ENCODE measurements at places on chromosomes 11 and 22. TPM values are rescaled to one million over a fixed set of nuclear protein-coding genes. Genes with fewer than 3 reads are reported as not detected.

The OR51E2 gene
- not detected for total RNA-seq

The ADM gene
- total RNA-seq, result 234 TPM

The MPZL3 gene
- 1.6 TPM for total RNA-seq

The APOBEC3A gene
- 0.75 TPM for total RNA-seq

The TTLL8 gene
- not detected for total RNA-seq

The C11orf97 gene
- total RNA-seq, result not detected

The C11orf16 gene
- not detected for total RNA-seq

The WNT11 gene
- 56.2 TPM for total RNA-seq

The MYO18B gene
- total RNA-seq, result under 0.01 TPM

The KCNJ1 gene
- not detected for total RNA-seq

The C11orf86 gene
- total RNA-seq, result not detected

The USP2 gene
- 1.5 TPM for total RNA-seq

The B4GALNT4 gene
- not detected for total RNA-seq

The THRSP gene
- total RNA-seq, result 24.8 TPM

The SIAE gene
- total RNA-seq, result 12.4 TPM

The CSF2RB gene
- 9.6 TPM for total RNA-seq

The MS4A13 gene
- not detected for total RNA-seq

The RIMBP3C gene
- under 0.01 TPM for total RNA-seq

The TECTA gene
- total RNA-seq, result 0.75 TPM

The TTC12 gene
- 11.0 TPM for total RNA-seq

The FAM180B gene
- 0.82 TPM for total RNA-seq

The PIH1D2 gene
- total RNA-seq, result 1.3 TPM

The GALNT18 gene
- 22.5 TPM for total RNA-seq

The CCDC188 gene
- not detected for total RNA-seq

Data from subcutaneous adipose tissue (tissue), 4 donors.